ENCODE measurements at places on chromosomes 5 and 9.

- DNase-seq, result no peak
These were observed 12.9 kb downstream of the YTHDC2 start for GRCh38 chr5:113526421-113526820.

GRCh38 chr9:80305136-80305535, 733.4 kb downstream of the TLE4 start:
- DNase-seq, result no peak

- DNase-seq, result no peak
These were observed 46.5 kb downstream of the USP20 start for GRCh38 chr9:129881547-129882324.

DNA sequence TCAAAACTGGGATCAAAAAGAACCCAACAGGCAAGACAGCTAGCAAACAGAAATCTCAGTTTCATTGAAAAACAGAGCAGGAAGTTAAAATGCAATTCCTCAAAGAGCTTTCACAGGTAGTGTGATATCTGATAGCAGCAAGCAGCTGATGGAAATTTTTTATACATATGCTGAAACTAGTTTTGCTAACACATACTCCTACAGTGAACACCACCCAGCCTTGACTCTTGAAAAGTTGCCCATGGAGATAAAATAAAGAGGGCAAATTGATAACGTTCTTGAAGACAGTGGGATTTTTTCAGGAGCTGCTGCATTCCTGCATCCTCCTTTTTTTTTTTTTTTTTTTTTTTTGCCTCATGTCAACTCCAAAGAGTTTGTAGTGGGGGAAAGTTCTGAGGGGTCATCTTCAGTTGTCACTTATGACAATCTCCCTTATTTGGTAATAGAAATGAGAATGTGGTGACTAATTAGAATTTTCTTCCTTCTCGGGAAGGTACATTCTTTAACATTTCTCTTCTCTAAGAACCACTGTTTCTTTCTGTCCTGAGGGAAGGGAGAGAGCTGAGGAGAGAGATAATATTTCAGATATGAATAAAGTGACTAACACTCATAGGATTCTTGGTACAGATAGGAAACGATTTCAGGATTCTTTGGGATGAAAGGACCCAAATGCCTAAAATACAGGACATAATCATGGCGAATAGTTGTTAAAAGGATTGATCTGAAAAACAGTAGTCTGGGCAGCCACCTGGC, 24.6 kb downstream of the SH3RF2 start:
- no peak for DNase-seq

DNA sequence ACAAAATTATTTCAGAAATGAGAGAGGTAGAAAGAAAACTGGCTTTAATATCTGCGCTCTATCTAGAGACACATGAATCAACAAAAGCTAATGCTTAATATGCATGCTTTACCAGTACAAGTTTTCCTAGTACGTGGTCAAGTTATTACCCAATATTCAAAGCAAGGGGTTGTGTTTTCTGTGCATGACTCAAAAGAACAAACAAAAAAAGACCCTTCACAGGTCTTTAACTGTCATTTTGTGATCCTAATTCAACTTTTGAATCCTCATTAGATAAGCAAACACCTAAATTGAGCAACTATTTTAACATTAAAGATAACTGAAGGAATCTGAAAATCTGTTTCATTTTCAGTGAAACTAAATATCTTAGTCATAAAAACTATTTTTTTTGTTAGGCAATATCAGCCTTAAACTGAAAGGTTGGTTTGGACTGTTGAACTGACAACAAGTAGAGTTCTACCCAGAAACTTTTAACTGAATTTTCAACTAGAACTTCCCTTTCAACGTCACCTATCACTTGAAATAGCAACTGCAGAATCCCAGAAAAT, 12.5 kb downstream of the ST8SIA4 start:
- DNase-seq, result no peak

- no peak for DNase-seq
These were observed 100.6 kb downstream of the ZCCHC7 start for GRCh38 chr9:37220971-37221370.

GRCh38 chr5:134792286-134792685, 33.7 kb downstream of the DDX46 start:
- DNase-seq, result no peak

DNA sequence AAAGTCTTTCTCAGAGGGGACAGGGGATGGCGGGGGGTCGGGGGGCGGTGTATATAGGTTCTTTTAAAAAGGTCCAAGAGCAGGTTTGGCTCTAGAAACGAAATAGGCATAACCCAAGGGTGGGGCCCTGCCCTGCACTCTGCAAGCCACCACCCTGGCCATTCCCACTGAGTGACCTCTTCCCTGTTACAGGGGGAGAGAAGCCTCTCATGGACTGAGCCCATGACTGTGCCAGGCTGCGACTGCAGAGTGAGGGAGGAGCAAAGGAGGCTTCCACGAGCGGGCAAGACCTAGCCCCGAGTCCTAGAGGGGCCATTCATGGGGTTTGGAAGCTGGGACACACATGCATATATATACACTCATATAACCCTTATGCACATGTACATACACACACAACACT, 10.1 kb upstream of the NXNL2 start:
- no peak for DNase-seq

- DNase-seq, result no peak
These were observed 136.1 kb upstream of the RUSC2 start for GRCh38 chr9:35353731-35354365.

GRCh38 chr9:91586282-91586681, 162.7 kb upstream of the NFIL3 start:
- DNase-seq, result no peak

GRCh38 chr5:174155706-174156105, 110.2 kb downstream of the NSG2 start:
- DNase-seq, result no peak

GRCh38 chr5:143315929-143316328, 87.6 kb downstream of the NR3C1 start:
- DNase-seq, result no peak

DNA sequence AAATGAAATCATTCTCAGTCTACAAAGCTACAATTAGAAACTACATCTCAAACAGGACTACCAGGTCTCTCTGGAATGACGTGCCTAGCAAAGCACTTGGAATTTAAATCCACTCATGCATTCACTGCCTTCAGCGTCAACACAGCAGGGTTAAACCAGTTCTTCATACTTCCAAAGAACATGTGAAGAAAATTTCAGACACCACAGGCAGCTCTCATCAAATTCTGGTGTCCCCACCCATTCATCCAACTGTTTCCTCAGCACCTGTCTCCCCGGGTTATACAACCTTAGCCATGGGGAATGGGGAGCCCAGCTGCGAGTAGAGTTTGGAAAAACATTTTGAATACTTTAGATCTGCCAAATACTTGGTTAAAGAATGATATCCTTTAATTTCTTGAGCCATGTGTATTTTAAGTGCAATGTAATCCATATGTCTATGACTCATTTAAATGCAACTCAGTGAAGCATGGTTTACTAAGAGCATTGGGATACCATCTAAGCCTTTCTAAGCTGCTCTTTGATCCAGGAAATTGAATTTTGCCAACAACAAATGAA, 17.5 kb downstream of the ADAM19 start:
- peak; percentile 65 for DNase-seq

DNA sequence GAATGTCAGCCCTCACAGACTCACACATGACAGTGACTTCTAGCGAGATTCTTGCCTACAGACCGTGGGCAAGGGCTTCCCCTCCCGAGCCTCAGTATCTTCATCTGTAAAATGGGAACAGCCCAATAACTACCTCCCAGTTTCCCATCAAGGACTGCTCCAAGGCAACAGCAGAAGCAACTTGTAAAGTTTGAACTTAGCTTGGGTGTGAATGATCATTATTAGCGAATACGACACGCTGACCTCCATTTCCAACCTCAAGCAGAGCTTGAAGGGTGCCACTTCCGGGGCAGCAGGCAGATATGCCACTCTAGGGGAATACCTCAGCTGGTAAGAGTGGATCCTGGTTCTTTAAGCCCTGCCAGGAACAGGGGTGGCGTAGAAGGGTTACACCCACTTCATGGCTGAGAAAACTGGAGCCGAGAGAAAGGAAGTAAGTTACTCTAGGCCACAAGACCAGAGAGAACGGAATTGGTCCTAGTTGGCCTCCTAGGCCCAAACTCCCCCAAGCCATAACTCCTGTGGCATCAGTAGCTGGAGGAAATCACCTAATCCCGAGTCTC, 2.0 kb downstream of the RNF44 start:
- DNase-seq, result no peak

- DNase-seq, result no peak
These were observed 747.3 kb downstream of the EFNA5 start for GRCh38 chr5:106923409-106923808.

- DNase-seq, result no peak
These were observed 23.4 kb downstream of the GLT6D1 start for GRCh38 chr9:135615666-135616618.

DNA sequence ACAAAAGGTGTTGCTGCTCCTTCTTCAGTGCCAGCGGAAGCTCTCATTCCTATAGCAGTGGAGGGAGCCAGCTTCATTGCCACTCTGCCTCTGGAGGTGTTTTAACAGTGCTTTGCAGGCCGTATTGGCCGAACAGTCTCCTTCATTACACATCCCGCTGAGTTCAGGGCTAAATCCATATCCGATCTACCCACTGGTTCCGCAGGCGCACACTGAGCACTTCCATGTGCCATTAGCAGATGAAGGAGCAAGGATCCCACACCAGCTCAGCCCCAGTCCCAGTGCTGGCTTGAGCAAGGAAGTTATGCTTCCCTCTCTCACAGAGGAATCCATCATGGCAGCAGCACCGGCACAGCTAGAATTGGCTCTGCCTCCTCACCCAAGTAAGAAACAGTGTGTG, 121.2 kb upstream of the IRX2 start:
- no peak for DNase-seq

- no peak for DNase-seq
These were observed 38.2 kb upstream of the SEMA4D start for GRCh38 chr9:89536145-89536574.

- no peak for DNase-seq
These were observed 15.8 kb downstream of the TLN1 start for GRCh38 chr9:35716230-35716629.

DNA sequence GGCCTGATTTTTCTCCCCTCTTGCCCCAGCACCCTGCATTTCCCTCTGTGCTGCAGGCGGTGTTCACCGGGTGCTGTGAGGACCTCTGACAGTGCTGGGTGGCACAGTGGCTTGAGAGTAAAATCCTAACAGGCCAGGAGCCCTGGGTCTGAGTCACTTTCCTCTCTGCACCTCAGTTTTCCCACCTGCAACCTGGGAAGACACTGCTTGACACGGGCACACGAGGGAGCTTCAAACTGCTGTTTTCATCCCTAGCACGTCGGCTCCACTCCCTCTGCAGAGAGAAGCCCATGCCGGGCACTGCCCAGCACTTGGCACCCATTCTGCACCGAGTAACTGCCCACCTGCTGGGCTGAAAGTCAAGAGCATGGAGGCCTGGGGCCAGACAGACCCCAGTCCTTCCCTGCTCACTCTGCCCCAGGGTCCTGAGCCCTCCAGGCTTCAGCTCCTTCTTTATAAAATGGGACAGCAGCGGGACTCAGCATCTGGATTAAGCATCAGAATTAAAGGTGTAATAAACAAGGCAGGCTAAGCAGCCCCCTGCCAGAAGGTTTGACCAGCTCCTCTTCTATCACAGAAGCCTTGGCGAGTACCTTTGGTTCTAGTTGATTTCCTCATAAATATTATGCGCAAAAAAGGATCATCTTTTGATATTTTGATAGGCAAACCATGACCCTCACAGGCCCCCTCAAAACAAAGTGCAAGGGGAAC, 5.2 kb downstream of the GFI1B start:
- no peak for DNase-seq

- DNase-seq, result peak; percentile 95
These were observed 203.3 kb upstream of the CDH9 start for GRCh38 chr5:27241564-27242257.

- no peak for DNase-seq
These were observed 56.8 kb downstream of the MTREX start for GRCh38 chr5:55364537-55365055.

GRCh38 chr5:88858392-88858791, 24.6 kb downstream of the MEF2C start:
- DNase-seq, result no peak

- DNase-seq, result no peak
These were observed 7.6 kb downstream of the ARPC5L start for GRCh38 chr9:124869466-124869985.

GRCh38 chr9:82443312-82443711, 454.7 kb downstream of the SPATA31D1 start:
- no peak for DNase-seq

DNA sequence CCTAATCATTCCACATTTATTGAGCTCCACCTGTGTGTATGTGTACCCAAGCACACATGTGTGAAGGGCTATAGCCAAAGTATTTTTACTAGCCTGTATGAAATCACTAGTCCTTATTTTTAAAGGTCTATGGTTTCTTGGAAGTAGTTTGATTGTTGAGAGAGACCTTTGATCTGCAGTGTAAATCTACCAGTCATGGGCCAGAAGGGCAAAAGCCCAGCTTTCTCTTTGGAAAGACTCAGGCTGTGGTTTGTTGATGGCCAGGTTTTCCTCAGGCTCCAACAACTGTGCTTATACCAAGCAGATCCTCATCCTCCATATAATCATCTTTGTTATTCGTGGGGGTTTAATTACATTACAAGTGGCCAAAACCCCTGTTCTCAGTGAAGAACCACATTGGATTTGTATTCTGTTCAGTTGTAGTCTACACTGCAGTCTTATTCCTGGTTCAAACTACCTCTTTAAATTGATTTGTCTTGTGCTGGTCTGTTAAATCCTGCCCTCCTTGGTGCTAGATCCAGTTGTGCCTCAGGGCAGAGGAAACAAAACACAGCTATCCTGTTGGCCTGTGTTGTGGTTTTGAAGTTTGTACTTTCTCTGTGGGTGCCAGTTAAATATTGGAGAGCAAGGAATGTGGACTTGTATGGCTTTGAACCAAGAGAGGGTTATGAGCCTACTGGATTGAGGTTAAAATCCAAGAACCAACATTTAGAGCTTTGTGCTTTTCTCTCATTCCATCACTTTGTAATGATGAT, 13.3 kb downstream of the CDC26 start:
- no peak for DNase-seq

DNA sequence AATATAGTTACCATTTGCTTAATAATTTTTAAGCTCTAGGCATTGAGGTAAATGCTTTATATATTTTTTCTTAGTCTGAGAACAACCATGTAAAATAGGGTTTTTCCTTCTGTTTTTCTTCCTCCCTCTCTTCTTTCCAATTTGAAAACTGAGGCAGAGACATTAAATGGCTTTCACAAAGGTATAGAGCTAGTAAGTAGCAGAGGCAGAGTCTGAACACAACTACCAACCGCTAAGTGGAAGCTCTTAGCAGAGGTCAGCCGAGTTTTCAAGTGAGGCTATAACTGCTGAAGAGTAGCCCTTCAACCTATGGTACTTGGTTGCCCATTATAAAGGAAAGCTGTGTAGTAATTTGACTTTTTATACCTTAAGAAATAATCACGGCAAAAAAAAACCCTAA, 187.1 kb downstream of the MEF2C start:
- no peak for DNase-seq

- no peak for DNase-seq
These were observed 91.9 kb downstream of the EHMT1 start for GRCh38 chr9:137710704-137711103.

Measured in skeletal muscle cell (primary cell).